Fibroblast of the aortic adventitia (primary cell): ENCODE measurements at places on chromosomes 16 and 17.

- DNase-seq, result no peak
These were observed 22.1 kb downstream of the C17orf58 start for GRCh38 chr17:67974185-67974584.

DNA sequence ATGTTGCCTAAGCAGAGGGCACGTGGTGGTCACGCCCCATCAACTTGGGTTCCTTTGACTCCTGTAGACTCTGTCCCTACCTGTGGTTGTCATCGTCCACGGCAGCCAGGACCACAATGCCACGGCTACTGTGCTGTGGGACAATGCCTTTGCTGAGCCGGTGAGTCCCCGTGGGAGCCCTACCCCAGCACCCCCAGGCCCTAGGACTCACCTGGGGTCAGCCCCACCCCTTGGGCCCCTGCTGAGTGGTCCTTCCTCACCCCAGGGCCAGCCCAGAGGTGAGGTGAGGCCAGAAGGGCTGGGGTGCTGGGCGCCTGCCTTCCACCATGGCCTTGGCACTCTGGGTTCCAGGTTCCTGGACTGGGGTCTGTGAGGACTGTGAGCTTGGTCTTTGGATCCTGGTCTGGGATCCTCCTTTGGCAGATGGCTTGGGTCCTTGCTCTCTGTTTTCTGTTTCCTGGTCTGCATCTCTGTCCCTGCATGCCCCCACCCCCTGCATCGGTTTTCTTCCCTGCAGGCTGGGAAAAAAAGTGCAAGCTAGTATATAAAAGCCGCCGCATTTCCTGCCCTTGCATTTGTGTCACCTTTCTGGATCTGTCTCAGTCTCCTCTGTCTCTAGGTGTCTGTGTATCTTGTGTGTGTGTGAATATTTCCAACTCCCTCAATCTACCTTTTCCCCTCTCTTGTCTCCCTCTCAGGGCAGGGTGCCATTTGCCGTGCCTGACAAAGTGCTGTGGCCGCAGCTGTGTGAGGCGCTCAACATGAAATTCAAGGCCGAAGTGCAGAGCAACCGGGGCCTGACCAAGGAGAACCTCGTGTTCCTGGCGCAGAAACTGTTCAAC, 17.5 kb downstream of the STAT5A start:
- no peak for DNase-seq

GRCh38 chr17:7095625-7096024, 15.6 kb upstream of the CLEC10A start:
- no peak for DNase-seq

- no peak for DNase-seq
These were observed 423.3 kb upstream of the MAF start for GRCh38 chr16:80023865-80024264.

GRCh38 chr16:47079860-47080259, 63.9 kb downstream of the NETO2 start:
- DNase-seq, result no peak

- DNase-seq, result no peak
These were observed 4.1 kb upstream of the RSAD1 start for GRCh38 chr17:50474523-50474922.

DNA sequence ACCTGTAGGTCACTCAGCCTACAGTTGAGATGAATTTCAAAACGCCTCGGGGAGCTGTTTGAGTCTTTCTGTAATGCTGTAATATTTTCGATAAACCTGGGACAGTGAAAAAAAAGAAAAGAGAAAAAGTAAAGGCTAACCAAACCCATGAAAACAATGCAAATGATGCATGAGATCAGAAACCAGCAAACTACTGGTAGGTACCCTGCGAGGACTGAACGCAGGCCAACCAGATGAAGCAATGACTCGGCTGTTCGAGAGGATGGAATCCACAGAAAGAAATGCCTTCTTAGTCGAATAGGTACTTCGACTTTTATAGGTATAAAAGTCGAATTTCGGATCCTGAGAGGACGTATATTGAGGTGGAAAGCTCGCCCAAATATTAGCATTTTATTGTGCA, 509 bp upstream of the ATAD5 start:
- peak; percentile 23 for DNase-seq

DNA sequence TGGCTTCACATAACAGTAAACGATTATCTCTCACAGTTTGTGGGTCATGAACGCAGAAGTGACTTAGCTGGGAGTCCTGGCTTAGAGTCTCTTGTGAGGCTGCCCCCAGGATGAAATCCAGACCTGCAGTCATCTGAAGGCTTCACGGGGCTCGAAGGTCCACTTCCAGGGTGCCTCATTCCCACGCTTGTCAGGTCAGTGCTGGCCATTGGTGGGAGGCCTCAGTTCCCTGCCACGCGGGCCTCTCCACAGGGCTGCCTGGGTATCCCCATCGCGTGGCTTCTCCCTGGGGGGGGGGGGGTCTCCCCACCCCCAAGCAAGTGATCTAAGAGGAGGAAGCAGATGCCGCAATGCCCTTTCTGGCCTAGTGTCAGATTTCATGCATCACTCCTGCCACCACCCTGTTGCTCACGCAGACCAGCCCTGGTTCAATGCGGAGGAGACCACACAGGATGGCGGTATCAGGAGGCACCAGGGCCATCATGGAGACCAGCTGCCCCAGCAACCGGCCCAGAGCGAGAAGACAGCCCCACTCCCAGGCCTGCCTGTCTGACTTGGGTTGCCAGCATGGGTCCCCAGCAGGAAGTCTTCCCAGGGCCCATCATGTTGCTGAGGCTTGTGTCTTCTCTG, 77.3 kb upstream of the CDH5 start:
- DNase-seq, result no peak

DNA sequence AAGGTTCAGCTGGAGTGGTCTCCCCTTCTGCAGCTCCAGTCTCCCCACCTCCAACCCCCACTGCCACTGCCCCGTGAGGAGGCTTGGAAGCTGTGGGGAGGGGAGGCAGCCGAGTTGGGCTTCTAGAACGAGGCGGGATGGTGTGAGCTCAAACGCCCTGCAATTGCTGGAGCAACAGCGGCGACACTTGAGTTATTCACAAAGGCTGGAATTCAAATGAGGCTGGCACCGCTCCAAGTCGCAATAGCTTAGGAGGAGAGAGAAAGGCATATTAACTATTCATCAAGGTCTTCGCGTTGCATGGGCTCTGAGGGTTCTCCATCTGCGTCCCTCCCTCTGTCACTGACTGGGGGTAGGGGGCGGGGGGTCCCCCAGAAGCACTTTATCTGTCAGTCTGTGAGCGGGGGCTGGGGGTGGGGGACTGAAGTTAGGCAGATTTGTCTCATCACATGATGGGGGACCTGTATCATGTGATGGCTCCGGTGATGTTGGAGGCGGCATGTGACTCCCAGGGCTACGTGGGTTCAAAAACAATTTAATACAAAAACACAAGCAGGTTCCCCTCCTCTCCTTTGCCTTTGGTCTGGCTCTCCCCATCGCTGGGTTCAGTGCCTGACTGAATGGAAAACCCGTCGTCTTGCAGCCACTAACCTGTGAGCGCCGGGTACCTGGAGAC, 70.5 kb downstream of the RBBP6 start:
- peak; percentile 68 for DNase-seq

GRCh38 chr16:7755347-7755882, 422.8 kb downstream of the RBFOX1 start:
- no peak for DNase-seq

DNA sequence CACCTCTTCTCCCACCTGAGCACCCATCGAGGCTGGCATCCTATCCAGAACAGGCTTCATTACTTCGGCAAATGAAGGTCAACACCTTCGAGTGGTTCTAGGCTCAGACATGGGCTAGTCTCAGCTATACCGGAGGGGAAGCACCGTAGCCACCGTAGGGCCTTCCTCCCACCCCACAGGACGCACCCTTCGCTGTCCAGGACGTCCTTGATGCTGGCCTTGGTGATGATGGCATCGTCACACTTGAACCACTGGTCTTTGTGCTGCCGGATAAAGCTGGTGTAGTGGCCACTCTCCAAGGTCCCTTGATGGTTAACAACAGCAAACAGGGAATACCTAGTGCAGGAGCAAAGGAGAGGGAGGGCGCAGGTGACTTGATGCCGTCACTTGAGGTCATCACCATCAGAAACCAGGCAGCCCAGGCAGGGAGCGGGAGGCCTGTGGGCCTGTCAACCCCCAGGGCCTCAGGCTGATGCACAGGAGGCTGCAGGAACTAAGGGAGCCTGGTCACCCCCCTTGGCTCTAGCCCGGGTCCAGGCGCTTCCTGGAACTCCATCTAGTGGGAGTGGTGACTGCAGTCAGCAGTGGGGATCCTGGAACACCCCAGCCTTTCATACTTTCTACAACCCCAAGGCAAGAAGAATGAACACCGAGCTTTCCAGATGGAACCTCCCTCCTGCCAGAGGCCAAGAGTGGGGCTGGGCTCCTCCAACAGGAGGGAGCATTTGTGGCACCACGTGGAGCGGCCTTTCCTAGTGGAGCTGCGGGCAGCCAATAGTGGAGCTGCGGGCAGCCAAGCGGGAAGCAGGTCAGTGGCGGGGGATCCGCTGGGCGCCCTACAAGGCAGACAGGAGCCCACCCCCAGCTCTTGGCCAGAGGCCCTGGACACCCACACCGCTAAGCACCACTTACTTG, 38.5 kb downstream of the USP22 start:
- no peak for DNase-seq

GRCh38 chr16:23306199-23307100, 4.3 kb downstream of the SCNN1B start:
- no peak for DNase-seq

- DNase-seq, result no peak
These were observed 79.5 kb upstream of the CCL1 start for GRCh38 chr17:34442387-34443111.

GRCh38 chr17:29588562-29589411, 661 bp downstream of the GIT1 start:
- no peak for DNase-seq

GRCh38 chr17:10144456-10144855, 54.0 kb downstream of the GAS7 start:
- no peak for DNase-seq

- no peak for DNase-seq
These were observed 8.6 kb upstream of the SKAP1 start for GRCh38 chr17:48438516-48439061.

- DNase-seq, result no peak
These were observed 51.5 kb downstream of the TENT4B start for GRCh38 chr16:50204453-50205108.

DNA sequence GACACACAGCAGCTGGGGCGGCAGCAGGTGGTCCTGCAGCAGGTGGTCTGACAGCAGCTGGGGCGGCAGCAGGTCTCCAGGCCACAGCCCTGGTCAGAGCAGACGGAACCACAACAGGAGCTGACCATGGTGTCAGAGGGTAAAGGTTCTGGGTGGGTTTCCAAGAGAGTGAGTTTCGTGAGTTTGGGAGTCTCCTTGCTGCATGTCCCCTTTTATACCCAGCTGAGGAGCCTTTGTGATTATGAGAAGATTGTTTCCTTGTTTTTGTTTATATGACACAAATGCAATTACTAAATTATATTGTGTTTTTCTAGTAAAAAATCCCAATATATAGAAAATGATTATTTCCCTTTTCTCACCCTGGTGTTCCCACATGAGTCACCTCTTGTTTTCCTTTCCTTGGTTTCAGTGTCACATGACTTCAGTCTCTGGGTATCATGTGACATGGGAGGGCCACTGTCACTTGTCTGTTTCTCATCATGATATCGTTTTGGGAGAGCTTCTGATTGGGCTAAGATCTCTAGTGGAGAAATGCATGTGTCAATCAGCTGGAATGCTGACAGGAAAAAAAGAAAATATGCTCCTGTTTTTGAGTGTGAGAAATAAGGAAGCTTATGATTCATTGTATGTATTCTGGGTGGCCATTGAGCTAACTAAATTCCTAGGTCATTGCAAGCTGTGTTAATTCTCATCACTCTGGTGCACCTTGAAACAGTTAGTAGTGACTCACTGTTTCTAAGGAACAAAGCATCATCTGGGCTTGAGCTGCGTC, at the start of gene KRTAP4-6:
KRTAP4-6 (minus strand) TSS at position 185 of the 772 bp plus-strand sequence; CDS start at position 128, 57 bp downstream.
- peak; percentile 15 for DNase-seq

GRCh38 chr17:72053449-72053848, 67.4 kb upstream of the SOX9 start:
- no peak for DNase-seq

DNA sequence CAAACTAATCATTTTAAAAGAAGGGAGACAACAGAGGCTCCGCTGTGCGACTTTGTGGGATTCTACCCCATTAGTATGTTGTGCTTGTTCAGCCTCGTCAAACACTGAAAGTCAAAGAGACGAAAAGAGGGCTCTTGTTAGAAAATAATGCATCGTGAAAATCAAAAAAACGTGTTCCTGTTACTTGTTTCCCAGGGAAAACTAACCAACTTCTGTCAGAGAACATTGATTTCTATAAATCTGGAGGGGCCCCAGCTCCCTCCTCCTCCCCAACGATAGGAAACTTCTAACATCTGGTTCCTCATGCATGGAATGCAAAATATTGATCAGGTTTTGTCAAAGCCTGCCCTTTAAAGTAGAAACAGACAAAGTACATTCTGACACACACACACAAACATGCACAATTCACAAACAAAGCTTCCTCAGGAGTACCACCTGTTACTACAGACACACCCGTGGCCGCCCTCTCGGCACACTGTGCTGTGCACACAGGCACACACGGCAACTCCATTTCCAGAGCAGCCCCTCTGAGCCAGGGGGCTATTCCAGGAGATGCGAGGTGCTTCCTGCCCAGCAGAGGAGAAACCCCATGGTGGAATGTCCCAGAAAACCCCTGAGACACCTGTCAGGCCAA, 151.3 kb downstream of the ZFHX3 start:
- no peak for DNase-seq

GRCh38 chr16:49458656-49459445, 85.2 kb downstream of the C16orf78 start:
- no peak for DNase-seq

DNA sequence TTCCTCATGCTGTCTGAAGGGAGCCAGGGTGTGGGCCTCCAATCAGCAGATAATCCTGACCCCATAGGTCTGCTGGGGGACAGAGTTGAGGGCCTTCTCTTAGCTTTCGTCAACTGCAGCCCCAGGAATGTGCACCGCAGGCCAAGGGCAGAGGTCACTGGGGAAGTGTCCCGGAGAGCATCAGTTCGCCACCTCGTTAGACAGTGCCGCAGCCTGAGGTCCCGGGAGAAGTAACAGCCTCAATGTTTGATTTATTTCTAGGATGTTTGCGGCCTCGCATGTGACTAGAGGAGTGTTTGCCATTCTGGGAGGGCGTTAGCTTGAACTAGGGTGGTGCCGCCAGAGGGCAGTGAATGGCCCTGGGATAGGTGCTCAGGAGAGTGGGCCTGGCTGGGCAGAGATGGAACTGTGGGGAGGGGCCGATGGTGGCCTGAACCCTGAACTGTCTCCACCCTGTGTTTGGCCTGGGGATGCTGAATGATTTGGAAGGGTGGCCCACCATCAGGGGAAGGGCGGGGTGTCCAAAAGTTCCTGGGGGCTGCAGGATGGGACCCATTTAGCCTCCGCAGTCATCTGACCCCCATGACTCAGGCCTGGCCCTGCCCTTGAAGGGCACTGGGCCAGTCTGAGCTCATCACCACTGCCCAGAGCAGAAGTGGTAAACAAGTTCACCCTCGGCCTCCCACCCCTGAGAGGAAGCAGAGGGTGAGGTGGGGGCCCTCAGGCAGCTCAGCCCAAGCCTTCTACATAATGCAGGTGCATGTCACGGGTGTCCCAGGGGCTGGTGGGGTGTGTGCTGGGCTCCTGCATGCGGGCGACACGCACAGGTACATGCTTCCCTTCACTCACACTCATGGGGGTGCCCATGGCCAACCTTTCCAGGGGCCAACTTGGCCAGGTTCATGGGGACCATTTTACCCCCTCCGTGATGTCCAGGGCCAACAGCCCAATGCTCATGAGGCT, 12.4 kb upstream of the TAC4 start:
- no peak for DNase-seq
